Activated B cell treated with CpG ODN at 0.5 μM for 24 hours (primary cell): ENCODE measurements at places on chromosomes 13 and 19. TPM values are rescaled to one million over a fixed set of nuclear protein-coding genes. Genes with fewer than 3 reads are reported as not detected.

DNA sequence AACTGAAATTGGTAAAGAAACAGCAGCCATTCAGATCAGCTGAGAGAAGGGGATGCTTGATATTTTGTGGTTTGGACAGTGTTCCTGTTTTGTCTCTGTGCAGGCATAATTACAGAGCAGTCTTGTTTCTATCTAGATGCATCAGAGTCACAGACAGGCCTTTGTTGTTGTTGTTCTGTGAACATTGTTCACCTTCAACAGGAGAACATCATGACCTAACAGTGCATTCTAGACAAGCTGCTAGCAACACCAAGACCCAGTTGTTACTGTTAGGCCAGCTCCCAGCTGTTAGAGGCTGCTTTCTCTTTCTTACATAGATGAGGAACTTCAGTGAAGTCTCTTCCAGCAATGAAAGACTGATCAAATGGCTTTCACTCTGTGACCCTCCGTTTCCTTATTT, 8.5 kb upstream of the LSR start:
- peaks cover 22% of the 10 kb centered on the region for H3K4me1 ChIP-seq
- no peaks in the 10 kb centered on the region for H3K36me3 ChIP-seq
- peak overlapping the region; percentile 87 for H3K27ac ChIP-seq
- H3K27me3 ChIP-seq = no peaks in the 10 kb centered on the region

DNA sequence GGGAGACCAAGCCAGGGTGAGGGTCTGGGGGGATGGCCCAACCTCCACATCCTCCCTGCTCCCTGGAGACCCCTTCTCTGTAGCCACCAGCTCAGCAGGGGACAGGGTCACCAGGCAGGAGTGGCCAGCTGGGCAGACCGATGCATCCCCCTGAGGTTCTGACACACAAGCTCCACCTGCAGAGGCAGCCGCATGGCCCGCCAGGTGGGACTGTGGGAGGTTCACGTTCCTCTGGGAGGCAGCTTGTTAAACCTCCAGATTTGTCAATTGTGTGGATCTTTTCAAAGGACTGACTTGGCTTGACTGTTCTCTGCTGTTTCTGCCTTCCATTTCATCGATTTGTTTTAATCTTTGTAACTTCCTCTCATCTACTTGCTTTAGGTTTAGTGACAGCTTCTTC, 8.1 kb downstream of the POLRMT start:
- H3K4me1 ChIP-seq = no peaks in the 10 kb centered on the region
- DNase-seq = no peak
- no peak overlapping the region for H3K4me3 ChIP-seq
- no peaks in the 10 kb centered on the region for H3K27me3 ChIP-seq
- peaks cover 55% of the 10 kb centered on the region for H3K36me3 ChIP-seq
- no peak overlapping the region for H3K27ac ChIP-seq

- no peak for DNase-seq
- no peak overlapping the region for H3K27ac ChIP-seq
- no peaks in the 10 kb centered on the region for H3K27me3 ChIP-seq
- no peak overlapping the region for H3K4me3 ChIP-seq
- no peaks in the 10 kb centered on the region for H3K36me3 ChIP-seq
- no peaks in the 10 kb centered on the region for H3K4me1 ChIP-seq
These were observed 72.5 kb upstream of the KCTD15 start for GRCh38 chr19:33724021-33724720.

DNA sequence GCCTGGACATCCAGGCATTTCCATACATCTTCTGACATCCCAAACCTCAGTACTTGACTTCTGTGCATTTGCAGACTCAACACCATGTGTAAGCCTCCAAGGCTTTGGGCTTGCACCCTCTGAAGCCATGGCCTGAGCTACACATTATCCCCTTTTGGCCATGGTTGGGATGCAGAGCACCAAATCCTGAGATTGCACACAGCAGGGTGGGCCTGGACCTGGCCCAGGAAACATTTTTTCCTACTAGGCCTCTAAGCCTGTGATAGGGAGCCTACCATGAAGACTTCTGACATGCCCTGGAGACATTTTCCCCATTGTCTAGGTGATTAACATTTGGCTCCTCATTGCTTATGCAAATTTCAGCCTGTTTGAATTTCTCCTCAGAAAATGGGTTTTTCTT, 853.4 kb upstream of the SPRY2 start:
- H3K36me3 ChIP-seq = no peaks in the 10 kb centered on the region
- no peaks in the 10 kb centered on the region for H3K27me3 ChIP-seq
- no peaks in the 10 kb centered on the region for H3K4me1 ChIP-seq
- H3K27ac ChIP-seq = no peak overlapping the region
- H3K4me3 ChIP-seq = no peak overlapping the region

DNA sequence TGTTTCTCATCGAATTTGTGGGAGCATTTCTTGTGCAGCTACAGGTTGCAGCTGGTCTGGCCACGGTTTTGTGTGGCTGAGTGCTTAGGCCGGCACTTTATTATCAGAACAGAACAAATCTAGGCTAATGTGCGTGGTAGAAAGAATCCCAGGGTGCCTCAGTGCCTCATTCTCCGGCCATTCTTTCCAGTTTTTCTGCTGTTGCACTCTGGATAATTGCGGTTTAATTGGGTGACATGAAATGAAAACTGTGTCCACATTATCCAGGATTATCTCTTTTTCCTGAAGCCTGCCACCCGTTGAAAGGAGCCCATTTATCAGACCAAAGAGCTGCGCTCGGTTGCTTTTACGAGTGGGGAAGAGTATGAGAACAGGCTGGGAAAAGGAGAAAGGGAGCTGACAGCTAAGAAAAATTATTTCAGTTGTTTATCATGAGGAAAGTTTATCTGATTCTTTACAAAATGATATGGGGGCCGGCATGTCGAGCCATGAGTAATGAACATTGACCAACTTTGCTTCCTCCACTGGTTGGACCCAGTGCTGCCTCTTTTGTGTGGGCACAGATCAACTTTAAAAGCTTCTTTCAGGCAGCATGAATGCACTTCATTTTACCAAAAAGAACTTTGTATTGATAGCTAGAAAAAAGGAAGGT, 117.0 kb upstream of the SOX21 start:
- no peaks in the 10 kb centered on the region for H3K4me1 ChIP-seq
- no peak for DNase-seq
- no peak overlapping the region for H3K4me3 ChIP-seq
- H3K27me3 ChIP-seq = no peaks in the 10 kb centered on the region
- no peaks in the 10 kb centered on the region for H3K36me3 ChIP-seq

ZNF283 gene
- 10.4 and 13.0 TPM in 2 replicates for total RNA-seq

DNA sequence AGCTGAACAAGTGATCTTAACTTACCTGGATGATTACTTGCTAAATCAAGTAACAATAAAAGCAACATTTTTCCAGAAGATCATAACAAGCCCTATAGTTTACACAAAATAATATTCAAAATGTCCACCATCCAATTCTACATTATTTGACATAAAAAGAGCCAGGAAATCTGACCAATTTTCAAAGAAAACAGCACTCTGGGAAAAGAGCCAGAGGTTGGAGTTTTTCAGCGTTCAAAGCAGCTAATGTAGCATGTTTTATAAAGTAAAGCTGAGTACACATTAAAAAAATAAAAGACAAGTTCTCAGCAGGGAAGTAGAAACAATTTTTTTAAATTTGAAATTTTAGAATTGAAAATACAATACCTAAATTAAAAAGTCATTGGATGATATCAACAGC, 62.6 kb downstream of the UFM1 start:
- no peaks in the 10 kb centered on the region for H3K36me3 ChIP-seq
- H3K27ac ChIP-seq = no peak overlapping the region
- H3K4me1 ChIP-seq = peaks cover 6% of the 10 kb centered on the region
- H3K27me3 ChIP-seq = peaks cover 3% of the 10 kb centered on the region

DNA sequence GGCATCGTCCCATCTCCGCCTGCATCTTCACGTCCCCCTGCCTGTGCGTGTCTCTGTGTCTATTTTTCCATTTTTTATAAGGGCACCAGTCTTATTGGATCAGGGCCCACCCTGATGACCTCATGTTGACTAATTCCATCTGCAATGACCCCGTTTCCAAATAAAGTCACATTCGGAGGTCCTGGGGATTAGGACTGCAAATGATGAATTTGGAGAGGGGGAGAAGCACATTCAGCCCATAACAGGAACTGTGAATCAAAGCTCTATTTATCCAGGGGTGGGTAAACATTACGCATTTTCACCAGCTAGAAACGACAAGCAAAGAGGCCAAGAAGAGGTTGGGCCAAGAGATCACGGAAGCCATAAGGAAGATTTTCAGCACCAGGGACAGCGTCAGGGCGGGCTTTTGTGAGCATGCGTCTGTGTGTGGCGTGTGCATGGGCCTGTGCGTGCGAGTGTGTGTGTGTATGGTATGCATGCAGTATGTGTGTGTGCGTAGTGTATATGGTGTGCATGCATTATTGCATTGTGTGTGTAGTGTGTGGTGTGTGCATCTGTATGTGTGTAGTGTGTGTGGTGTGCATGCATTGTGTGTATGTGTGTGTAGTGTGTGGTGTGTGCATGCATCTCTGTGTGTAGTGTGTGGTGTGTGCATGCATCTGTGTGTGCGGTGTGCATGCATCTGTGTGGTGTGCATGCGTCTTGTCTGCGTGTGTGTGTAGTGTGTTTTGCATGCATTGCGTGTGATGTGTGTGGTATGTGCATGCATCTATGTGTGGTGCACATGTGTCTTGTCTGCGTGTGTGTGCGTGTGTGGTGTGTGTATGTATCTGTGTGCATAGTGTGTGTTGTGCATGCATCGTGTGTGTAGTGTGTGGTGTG, 19.6 kb downstream of the CELF5 start:
- H3K27me3 ChIP-seq = peaks cover 6% of the 10 kb centered on the region
- H3K4me3 ChIP-seq = no peak overlapping the region
- H3K4me1 ChIP-seq = no peaks in the 10 kb centered on the region
- no peak for DNase-seq
- no peaks in the 10 kb centered on the region for H3K36me3 ChIP-seq
- H3K27ac ChIP-seq = no peak overlapping the region

GRCh38 chr13:75076476-75076875, 405.5 kb downstream of the TBC1D4 start:
- H3K27ac ChIP-seq = no peak overlapping the region
- no peaks in the 10 kb centered on the region for H3K36me3 ChIP-seq
- H3K27me3 ChIP-seq = no peaks in the 10 kb centered on the region
- H3K4me3 ChIP-seq = no peak overlapping the region

DNA sequence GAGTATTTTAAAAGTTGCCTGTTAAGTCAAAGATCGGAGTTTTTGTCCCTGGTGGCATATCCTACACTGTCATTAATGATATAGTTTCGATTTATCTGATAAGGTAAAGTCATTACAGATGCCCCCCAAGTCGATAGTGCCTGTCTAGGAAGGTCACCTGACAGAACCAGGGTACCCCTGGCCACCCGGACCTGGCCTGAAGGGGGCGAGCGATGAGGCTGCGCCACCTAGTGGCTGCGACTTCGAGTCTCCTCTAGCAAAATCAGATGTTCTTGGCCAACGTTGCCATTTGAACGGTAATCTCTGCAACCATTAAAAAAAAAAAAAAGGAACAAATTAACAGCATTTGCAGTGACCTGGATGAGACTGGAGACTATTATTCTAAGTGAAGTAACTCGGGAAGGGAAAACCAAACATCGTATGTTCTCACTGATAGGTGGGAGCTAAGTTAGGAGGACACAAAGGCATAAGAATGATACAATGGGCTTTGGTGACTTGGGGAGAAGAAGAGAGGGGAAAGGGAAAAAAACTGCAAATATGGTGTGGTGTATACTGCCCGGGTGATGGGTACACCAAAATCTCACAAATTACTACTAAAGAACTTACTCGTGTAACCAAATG, 565.1 kb downstream of the LIG4 start:
- H3K4me1 ChIP-seq = no peaks in the 10 kb centered on the region
- H3K27ac ChIP-seq = no peak overlapping the region
- H3K4me3 ChIP-seq = no peak overlapping the region

SPATA13 gene
- 10.6 and 11.8 TPM in 2 replicates for total RNA-seq
